ENCODE measurements at places on chromosomes 4 and X.
A peak's percentile ranks its signal among the peaks of the same experiment; 100 is the strongest.

DNA sequence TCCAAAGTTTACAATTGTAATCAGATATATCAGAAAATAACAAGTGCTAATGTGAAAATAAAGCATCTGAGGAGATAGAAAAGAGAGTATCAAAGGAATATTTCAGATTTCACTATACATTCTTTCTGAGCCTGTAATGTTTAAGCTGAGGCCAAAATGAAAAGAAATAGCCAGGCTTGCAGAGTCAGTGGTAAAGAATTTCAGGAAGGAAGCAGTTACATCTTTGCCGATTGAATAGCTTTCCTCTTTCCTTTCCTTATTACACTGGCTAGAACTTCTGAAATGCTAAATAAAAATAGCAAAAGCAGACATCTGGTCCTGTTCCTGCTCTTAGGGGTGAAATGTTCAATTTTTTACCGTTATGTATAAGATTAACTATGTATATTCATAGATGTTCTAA is 1441.6 kb upstream of the PCDH7 start:
- no peak for DNase-seq

DNA sequence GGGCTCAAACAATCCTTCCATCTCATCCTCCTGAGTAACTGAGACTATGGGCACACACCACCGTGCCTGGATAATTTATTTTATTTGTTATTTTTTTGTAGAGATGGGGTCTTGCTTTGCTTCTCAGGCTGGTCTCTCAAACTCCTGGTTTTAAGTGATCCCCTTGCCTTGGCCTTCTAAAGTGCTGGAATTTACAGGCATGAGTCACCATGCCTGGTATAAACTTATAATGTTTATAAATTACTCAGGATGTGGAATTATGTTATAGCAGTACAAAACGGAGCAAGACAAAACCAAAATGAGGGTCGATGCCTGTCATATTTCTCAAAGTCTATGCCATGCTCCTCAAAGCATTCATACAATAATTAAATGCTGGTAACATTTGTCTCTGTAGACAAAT is 29.8 kb upstream of the TEX13C start:
- no peak for DNase-seq

DNA sequence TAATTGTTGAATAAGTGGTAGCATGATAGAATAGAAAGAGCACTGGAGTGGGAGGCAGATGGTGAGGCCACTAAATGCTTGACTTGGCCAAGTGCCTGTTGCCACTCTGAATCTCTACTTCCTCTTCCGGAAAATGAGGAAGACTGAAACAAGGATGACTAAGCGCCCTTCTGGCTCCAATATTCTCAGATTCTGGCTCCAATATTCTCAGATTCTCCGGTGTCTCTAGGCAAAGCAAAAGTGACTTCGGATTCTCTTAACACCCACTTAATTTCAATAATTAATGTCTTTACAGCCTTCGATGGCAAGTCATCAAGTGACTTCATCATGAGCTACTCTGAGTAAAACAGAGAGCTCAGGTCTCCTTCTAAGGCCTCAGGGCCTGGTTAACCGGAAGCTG is 402.2 kb upstream of the FGF13 start:
- DNase-seq = no peak

DNA sequence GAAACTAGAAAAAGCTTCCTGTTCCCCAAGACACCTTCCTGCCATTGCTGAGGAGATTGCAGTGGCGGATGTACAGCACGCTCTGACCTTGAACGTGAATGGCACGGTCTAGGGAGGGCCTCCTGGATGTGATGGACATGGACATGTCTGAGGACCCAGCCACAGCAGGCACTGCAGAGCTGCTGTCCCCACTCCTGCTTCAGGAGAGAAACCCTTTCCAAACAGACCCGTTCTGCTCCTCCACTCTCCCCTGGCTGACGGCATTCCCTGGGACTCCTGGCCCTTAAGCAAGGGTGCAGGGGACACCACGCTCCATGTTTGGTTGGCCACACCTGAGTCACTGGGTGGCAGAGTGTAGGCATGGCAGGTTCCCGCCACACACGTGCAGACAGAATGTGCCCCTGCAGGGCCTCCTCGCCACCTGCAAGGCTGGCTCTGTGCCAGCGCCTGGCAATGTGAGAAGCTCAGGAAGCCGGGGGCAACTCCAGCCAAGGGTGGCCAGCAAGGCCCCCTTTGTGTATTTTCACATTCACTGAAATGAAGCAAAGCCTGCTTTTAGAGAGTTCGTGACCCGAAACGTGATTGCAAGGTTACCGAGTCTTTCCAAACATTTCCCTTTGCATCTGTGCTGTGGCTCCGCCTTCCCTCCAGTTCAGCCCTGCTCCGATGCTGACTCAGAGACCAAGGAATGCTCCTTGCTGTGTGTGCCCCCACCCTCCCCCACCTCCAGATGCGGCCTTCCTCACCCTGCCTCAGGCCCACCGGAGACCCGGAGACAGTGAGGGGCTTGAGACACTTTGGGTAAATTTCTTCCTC is 46.1 kb downstream of the HTRA3 start:
- peak; percentile 79 for DNase-seq

- DNase-seq = no peak
These were observed 25.6 kb downstream of the KDM6A start for GRCh38 chrX:44898411-44899221.

DNA sequence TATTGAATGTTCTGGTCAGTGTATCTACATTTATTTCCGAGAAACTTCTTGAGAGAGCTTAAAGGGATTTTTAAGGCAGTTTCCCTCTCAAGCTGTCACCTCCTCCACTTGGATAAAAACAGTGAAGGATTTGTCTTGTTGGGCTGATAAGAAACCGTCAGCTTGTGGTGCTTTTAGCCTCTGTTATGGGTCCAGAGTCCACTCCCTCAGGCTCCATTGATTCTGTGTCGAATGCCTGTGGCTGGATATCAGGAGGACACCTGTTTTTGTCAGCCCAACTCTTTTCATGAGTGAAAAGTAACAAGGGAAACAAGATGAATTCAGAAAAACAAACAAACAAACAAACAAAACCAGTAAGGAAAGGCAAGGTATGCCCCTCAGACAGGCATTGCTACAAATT is 12.4 kb downstream of the CLCN4 start:
- DNase-seq = no peak

GRCh38 chr4:108170631-108171338 is 2.1 kb upstream of the LEF1 start:
- DNase-seq = peak; percentile 56

- no peak for DNase-seq
These were observed 23.5 kb downstream of the INTS6L start for GRCh38 chrX:135543924-135544323.

DNA sequence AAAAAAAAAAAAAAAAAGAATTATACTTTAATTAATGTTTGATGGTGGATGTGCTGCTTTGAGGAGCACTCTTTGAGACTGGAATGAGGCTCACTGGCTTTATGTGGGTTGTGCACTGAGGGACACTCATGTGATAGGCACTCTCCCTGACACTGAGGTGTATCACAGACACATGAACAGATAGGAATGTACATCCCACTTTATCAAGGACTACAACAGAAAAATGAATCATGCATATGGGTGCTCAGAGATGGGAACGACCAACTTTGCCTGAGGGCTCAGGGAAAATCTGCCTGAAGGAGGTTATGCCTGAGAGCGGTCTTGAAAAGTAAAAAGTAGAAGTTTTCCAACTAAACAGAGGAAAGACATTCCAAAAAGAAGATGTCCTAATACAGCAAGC is 97.7 kb upstream of the RBPJ start:
- no peak for DNase-seq

GRCh38 chrX:10929747-10930146 is 181.4 kb upstream of the HCCS start:
- DNase-seq = no peak

- no peak for DNase-seq
These were observed 13.2 kb upstream of the CLDN24 start for GRCh38 chr4:183335369-183335940.

- DNase-seq = no peak
These were observed 10.7 kb upstream of the EPGN start for GRCh38 chr4:74297539-74297938.

GRCh38 chr4:25320336-25320735 is 7.8 kb downstream of the ZCCHC4 start:
- DNase-seq = no peak

DNA sequence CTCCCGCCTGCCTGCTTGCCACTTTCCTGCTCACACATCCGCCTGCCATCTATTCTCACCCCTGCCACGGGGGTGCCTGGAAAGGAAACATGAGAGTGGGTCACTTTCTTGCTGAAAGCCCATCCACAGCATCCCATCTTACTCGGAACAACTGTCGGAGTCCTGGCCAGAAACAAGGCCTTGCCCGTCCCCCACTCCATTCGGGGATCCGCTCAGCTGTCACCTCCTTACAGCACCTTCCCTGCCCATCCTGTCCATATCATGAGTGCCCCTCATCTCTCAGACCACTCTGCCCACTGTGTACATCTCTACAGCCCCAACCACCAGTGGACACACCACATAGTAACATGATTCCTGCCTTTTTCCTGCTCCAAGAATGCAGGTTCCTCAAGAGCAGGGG is 6.4 kb downstream of the EVC2 start:
- no peak for DNase-seq

- no peak for DNase-seq
These were observed 3.4 kb downstream of the YTHDC1 start for GRCh38 chr4:68346461-68346860.

GRCh38 chr4:125725957-125726525 is 411.3 kb downstream of the FAT4 start:
- DNase-seq = no peak

DNA sequence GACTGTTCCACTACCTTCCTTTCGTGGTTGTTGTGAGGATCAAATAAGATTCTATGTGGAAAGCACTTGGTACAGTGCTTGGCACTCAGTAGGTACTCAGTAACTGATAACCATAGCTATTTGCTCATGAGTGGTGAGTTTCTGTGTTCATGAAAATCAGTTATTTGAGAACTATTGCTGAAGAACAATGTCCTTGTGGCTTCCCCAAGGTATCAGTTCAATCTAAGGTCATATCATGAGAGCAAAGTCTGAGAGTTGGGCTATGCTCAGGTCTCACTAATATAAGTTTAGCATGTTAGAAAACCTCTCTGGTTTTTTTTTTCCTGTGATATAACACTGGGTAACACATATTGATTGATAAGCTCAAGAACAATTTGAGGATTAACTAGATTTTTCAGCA is 147.8 kb downstream of the GRIA3 start:
- no peak for DNase-seq

GRCh38 chrX:88560673-88561330 is 186.2 kb upstream of the CPXCR1 start:
- no peak for DNase-seq

GRCh38 chrX:103531002-103531401 is 11.7 kb upstream of the RAB40A start:
- no peak for DNase-seq

DNA sequence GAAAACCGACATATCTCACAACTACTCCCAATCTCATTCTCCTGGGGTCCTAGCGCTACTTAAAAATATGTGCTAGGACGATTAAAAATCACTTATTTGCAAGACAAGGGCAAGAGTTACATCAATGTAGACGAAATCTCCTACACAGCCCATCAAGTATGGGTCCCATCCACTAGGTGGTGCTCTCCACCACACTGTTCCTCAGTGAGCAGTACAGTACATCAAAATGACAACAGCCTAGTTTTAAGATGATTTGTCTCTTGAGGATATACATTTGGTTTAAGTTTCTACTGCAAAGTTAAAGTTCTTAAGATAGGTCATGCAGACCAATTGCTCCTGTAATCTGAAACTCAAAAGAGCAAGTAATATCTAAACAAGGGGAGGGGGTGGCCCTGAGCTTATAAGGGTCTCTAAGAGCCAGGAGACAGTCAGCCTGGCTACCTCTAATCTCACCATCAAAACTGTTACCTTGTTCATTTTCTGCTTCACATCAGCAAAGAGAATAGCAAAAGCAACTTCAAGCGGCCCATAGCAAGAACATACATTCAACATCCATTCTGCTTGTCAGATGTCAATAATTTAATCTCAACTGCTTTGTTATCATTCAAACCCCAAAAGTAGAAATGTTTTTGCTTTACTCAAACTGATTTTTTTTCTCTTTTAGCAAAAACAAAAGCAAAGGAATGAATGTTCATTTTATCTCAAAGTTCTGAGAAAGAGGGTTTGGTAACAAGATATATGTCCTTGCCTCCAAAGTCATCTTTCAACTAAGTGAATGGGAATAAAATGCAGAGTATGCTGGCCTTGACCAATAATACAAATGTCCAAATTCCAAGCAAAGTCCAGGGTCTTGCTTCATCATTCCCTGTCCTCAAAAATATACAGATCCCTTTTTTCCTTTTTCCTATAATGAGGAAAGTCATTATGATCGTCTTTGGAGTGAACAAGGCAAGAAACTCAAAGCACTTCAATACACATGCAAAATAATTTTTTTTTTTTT is 53.1 kb downstream of the STX18 start:
- peak; percentile 22 for DNase-seq

- DNase-seq = no peak
These were observed 7.0 kb downstream of the ENOX2 start for GRCh38 chrX:130896026-130896425.

DNA sequence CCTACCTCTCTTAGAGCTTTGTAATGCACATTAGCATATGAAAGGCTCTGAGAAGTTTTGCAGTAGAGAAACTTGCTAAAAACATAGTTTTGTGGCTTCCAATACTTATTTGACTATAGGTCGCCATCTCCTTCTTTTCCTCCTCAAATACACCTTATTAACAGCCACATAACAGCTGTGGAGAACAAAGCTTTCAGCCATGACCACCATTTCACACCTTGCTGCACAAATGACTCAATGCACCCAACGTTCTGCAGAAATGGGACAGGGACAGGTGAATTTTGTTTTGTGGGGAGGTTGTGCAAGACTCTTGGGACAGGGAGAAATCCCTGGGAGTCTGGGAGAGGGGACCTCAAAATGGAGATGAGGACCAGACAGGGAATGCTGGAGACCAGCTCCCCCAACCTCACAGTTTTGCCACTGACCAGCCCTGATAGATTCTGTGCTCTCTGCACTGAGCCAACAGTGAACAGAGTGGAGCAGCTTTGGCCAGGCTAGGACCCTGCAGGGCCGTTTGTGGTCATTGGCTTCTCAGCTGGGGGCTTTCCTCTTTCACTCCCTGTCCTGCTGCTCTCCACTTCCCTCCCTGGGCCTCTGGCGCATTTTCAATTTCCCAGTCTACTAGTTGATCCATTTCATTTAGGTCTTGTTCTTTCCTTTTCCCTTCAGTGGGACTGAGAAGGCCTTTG is 16.6 kb downstream of the FRMPD3 start:
- no peak for DNase-seq

DNA sequence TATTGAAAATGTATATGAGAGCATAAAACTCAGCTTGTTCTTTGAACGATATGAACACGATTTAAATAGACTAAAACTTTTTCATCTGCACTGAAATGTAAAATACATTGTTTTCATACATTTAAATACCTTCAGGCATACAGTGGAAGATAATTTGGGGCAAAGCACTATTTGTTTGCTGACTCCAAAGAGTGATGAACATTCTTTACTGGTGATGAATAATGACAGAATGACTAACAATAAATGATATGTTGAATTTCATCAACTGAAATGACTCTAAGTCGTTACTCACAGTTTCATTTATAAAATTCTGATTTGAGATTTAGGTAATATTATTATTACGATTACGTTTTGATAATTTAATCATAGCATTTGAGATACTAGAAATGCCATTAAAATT is 1160.1 kb downstream of the NLGN4X start:
- no peak for DNase-seq

Data from right kidney (tissue), 9 donors.